ENCODE measurements at places on chromosomes 3 and 15.

DNA sequence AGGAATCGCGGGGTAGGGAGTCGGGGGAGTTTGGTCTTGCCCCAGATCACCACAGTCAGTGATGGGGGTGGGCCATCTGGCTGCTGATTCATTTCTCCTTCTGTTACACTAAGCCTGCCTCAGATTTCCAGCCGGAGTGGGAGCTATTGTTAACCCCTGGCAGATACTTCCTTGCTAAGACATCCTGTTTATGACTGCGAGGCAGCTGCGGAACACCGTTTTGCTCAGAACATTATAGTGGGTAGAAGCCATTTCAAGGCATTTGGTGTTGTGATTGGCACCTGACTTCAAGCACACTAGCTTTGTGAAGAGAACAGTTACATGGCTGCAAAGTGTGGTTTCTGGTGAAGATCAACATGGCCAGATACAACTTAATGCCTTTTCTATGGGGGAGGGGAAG lies 73.8 kb downstream of the FLNB start:
- no peak for DNase-seq

DNA sequence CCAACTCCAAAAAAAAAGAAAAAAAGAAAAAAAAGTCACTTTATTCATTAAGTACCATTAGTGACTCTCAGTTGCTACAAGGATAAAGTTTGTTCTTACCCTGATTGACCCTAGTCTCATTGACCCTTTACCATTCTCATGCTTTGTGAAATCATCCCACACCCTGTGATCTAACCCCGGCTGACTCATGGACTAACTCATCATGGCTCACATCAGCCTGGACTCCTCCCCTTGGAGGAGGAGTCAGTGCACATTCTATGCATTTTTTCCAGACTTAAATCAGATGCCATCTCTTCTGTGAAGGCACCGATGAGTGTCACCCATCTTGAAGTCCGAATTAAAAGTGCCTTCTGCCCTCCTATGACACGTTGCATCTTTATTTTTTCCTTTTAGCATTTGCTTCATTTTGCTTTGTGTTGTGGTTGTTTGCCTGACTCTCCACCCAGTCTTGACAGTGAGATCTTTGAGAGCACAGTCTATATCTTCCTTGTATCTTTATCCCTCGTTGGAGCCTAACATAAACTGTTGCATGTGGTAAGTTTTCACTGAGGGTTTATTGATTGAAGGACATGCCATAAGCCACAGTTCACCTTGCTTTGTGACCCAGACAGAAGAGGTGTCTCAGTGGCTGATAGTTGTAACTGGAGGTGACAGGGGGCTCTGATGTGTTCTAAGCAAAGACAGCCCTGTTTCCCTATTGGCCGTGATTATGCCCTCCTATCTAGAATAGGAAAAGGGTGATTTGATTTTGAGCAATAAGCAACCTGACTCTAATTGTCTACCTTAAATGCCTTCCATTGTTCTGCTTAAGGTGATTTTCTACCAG lies 72.1 kb downstream of the IL1RAP start:
- DNase-seq, result peak; percentile 88

DNA sequence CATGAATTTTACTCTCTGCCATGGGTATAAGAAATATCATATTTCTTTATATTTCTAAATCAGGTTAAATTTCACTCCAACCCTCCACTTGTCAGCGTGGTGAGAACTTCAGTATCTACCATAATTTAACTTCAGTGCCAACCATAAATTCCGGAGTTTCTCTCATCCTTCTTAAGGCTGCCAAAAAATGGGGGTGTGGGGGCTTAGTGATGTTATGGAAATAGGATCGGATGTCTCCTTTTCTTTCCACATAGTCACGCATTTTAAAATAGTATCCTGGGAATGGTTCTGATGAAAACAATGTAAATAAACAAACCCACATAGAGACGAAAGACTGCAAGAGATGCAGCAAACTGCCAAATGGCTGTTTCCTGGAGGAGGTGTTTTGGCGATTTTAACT lies 12.9 kb upstream of the FAM3D start:
- no peak for DNase-seq

GRCh38 chr15:63582718-63583426 lies 14.3 kb upstream of the FBXL22 start:
- DNase-seq, result peak; percentile 85

DNA sequence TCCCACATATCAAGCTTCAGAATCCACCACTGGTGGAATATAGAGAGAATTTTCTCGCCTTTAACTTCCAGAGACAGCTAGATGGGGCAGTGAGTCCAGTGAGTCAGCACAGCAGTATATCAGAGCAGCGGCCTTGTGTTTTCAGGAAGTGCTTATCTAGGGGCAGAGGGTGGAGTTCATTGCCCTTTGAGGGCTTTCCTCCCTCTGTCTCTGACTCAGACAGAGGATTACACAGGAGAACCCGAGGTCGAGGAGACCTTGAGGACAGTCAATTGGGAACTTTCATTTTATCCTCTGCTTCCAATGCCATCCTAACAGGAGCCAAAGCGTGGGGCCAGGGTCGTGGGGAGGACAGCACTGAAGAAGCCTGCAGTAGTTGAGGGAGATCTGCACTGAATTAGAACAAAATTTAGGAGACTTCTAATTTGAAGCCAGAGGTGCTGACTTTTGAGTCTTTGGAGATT lies 109.6 kb upstream of the UMPS start:
- DNase-seq, result peak; percentile 4

GRCh38 chr15:72312605-72313447 lies 7.1 kb downstream of the CELF6 start:
- DNase-seq, result peak; percentile 73

- no peak for DNase-seq
These were observed 257.7 kb upstream of the PEX5L start for GRCh38 chr3:180294282-180295027.

DNA sequence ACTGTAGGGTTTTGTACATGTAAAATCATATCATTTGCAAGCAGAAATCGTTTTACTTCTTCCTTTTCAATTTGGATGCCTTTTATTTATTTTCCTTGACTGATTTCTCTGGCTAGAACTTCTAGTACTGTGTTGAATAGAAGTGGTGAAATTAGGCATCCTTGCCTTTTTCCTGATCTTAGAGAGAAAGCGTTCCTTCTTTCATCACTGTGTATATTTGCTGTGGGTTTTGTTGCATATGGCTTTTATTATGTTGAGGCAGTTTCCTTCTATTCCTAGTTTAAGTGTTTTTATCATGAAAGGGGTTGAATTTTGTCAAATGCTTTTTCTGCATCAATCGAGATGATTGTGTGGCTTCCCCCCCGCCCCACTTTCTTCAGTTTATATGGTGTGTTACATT lies 140.9 kb downstream of the ATG7 start:
- peak; percentile 24 for DNase-seq

DNA sequence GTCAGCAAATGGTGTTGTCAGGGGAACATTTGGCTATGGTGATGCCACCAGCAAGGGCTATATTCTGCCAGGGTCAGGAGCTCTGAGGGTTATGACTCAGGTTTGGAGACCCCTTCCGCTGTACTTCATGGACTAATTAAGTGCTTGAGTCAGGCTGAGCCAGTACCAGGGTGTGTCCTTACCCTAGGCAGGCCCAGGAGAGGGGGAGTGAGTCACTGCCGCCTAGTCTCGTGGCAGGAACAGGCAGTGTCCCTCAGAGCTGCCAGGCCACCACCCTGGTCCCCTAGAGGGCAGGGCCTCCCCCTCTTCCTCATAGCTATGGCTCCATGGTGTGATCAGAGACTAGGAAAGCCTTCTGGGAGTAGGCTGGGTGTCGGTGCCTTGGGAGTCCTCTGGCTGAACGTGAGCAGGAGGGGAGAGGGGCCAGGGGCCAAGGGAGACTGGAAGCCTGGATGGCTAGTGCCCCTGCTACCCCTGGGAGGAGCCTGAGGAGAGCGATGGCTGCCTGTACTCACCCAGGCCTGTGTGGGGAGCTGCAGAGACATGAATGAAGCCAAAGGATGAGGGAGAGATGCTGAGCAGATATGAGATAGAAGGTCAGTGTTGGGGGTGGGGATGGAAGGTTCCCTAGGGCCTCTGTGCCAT lies 10.6 kb downstream of the MAPKAPK3 start:
- DNase-seq, result peak; percentile 73

- DNase-seq, result no peak
These were observed 5.7 kb downstream of the IFRD2 start for GRCh38 chr3:50286322-50287227.

DNA sequence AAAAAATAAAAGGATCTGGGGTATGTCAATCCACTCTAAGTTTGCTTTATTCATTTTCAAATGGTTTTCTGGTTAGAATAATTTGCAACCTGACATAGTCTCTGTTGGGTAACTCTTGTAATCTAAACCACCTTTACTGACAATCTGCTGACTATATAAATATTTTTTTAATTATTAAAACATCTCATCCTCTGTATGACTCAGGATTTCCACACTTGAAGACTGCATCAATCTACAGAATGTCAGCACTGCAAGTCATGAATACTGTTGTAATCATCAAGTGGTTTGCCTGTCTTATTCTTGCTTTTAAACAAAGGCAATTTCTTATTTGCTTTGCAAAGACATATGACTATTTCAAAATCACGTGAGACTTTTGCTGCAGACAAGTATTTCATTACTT lies 42.1 kb downstream of the VGLL3 start:
- DNase-seq, result peak; percentile 96

GRCh38 chr15:84747416-84748273 lies 747 bp upstream of the ZNF592 start:
- DNase-seq, result peak; percentile 62

GRCh38 chr15:48409623-48410022 lies 78.4 kb downstream of the DUT start:
- no peak for DNase-seq

- DNase-seq, result no peak
These were observed 130.4 kb upstream of the ATP10A start for GRCh38 chr15:25993506-25993905.

- peak; percentile 46 for DNase-seq
These were observed 57.3 kb downstream of the ACAP2 start for GRCh38 chr3:195385526-195385925.

All from AG10803 (cell line).